Activated CD4-positive, alpha-beta T cell treated with anti-CD3 and anti-CD28 coated beads, Interleukin-2, amount 10 ng/mL, durations not matched to agents 24 days and 14 days (primary cell): ENCODE measurements at places on chromosomes 3 and 15. TPM values are rescaled to one million over a fixed set of nuclear protein-coding genes. Genes with fewer than 3 reads are reported as not detected.

GRCh38 chr3:99747915-99748314 is 69.7 kb upstream of the CMSS1 start:
- DNase-seq: no peak
- H3K27me3 ChIP-seq: peaks cover 4% of the 10 kb centered on the region

DNA sequence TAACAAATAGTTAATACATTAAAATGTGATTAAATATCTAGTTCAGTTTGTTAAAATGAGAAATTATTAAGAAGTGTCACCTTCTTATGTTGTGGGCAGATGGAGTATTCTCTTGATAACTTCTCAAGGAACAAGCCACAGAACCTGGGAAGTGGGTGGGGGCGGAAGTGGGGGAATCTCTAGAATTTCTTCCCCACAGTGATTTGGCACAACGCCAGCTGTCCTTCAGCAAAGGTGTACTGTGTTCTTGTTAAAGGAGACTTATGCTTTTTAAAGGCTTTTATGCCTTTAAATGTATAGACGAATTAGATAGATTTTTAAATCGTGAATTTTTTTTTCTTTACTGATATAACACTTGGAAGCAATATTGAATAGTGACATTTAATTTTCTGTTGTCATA is 42.4 kb downstream of the SEC22A start:
- H3K36me3 ChIP-seq: peaks cover 46% of the 10 kb centered on the region
- DNase-seq: peak; percentile 63
- H3K27ac ChIP-seq: no peak overlapping the region

GRCh38 chr15:45641999-45642932 is 7.4 kb downstream of the SQOR start:
- no peaks in the 10 kb centered on the region for H3K27me3 ChIP-seq
- peaks cover 54% of the 10 kb centered on the region for H3K36me3 ChIP-seq
- DNase-seq: no peak
- H3K27ac ChIP-seq: no peak overlapping the region
- H3K4me1 ChIP-seq: peaks cover 77% of the 10 kb centered on the region

DNA sequence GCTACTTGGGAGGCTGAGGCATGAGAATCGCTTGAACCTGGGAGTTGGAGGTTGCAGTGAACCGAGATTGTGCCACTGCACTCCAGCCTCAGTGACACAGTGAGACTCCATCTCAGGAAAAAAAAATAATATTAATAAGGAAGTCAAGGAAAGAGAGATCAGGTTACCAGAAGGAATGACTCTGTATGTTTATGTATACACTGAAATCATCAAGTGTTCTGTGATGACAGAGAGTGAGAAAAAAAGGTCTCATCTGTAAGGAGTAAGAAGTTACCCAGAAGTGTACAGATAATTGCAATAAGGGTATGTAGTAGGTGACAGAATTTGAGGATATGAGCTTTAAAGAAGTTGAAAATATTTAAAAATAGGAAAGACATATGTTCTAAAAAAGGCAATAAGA is 4.3 kb upstream of the CCDC50 start:
- no peaks in the 10 kb centered on the region for H3K36me3 ChIP-seq
- H3K4me1 ChIP-seq: peaks cover 6% of the 10 kb centered on the region
- no peak for DNase-seq
- no peak overlapping the region for H3K4me3 ChIP-seq
- H3K27me3 ChIP-seq: peaks cover 8% of the 10 kb centered on the region

GRCh38 chr15:90407871-90408317 is 19.9 kb downstream of the IQGAP1 start:
- H3K4me1 ChIP-seq: peaks cover 60% of the 10 kb centered on the region
- peaks cover 32% of the 10 kb centered on the region for H3K36me3 ChIP-seq
- H3K4me3 ChIP-seq: peak overlapping the region; percentile 22
- H3K27me3 ChIP-seq: no peaks in the 10 kb centered on the region

- no peak overlapping the region for H3K4me3 ChIP-seq
- DNase-seq: peak; percentile 63
- peaks cover 7% of the 10 kb centered on the region for H3K4me1 ChIP-seq
- H3K27me3 ChIP-seq: no peaks in the 10 kb centered on the region
Observed at GRCh38 chr15:98881526-98882520, 125.8 kb downstream of the PGPEP1L start.

DNA sequence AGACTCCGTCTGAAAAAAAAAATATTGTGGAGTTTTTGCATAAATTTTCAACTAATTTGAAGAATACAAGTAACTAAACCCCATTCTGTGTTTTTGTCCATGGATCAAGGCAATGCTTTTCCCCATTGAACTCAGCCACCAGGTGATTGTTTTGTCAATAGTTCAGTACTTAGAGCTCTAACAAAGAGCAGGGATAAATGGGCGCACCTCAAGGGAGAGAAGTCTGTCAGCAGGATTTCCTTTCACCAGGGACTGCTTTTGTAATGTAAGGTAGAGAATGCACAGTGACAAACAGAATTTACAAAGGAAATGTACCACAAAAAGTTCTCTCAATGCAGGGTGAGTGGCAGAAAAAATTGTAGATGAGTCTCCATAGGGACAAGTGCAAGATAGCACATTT is 10.8 kb upstream of the ATP13A5 start:
- H3K4me3 ChIP-seq: no peak overlapping the region
- H3K4me1 ChIP-seq: no peaks in the 10 kb centered on the region
- no peak for DNase-seq
- no peak overlapping the region for H3K27ac ChIP-seq

GRCh38 chr15:87680208-87680607 is 576.3 kb downstream of the NTRK3 start:
- no peak overlapping the region for H3K4me3 ChIP-seq
- H3K4me1 ChIP-seq: peaks cover 3% of the 10 kb centered on the region
- no peak for DNase-seq
- H3K27me3 ChIP-seq: no peaks in the 10 kb centered on the region
- no peaks in the 10 kb centered on the region for H3K36me3 ChIP-seq
- H3K27ac ChIP-seq: no peak overlapping the region

DNA sequence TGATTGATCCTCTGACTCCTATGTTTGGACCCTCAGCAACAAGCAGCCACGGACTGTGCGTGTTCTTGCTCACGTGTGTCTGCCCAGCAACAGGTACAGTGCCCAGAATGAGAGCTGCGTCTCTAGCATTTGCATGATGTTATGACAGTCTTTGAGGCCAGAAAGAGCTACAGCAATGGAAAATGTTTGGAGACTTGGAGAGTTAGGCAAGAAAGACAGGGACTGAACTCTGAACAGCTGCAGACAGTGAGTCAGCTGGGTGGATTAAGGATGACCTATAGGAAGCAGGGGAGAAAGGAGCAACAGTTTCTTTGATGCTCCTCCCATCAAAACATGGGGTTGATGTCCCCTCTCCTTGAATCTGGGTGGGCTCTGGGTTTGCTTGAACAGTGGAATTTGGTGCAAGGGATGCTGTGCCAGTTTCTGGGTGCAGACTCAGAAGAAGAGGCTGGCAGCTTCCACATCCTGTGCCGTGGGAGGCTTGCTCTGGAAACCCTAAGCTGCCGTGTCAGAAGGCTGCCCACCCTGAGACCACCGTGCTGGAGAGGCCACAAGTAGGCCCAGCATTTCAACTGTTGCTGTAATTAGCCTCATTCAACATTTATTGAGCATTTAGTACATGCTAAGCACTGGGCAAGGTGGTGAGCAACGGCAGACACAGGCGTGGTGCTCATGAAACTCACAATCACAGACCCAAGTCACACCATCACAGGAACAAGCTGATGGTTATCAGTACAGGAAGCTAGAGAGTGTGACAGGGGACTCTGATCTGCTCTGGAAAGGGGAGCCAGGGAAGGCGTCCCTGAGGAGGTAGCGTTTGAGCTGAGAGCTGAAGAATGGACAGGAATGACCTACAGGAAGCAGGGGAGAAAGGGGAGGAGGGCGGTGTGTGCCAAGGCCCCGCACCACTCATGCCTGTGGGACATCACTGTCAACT is 21.7 kb downstream of the CCR9 start:
- no peak overlapping the region for H3K27ac ChIP-seq
- H3K4me3 ChIP-seq: peak overlapping the region; percentile 20
- peaks cover 22% of the 10 kb centered on the region for H3K36me3 ChIP-seq
- peaks cover 24% of the 10 kb centered on the region for H3K4me1 ChIP-seq

DNA sequence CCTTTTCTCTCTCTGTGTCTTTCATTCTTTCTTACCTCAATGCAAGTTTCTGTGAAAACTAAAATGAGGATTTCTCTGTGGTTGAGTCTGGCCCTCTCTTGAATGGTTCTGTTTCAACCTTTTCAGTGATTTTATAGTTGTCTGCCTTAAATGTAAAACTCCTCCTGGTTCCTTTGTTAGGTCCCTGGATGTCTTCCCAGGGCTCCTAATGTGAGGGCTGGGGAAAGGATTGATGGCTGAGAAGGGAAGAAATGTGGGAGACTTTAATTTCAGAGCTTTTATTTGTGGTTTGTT is 90.6 kb upstream of the GRM7 start:
- no peaks in the 10 kb centered on the region for H3K36me3 ChIP-seq
- H3K27ac ChIP-seq: no peak overlapping the region
- no peak overlapping the region for H3K4me3 ChIP-seq
- no peaks in the 10 kb centered on the region for H3K4me1 ChIP-seq

GRCh38 chr3:129310111-129311011 is 31.7 kb downstream of the HMCES start:
- H3K36me3 ChIP-seq: peaks cover 14% of the 10 kb centered on the region
- H3K4me3 ChIP-seq: no peak overlapping the region
- no peaks in the 10 kb centered on the region for H3K27me3 ChIP-seq
- DNase-seq: no peak

- H3K4me1 ChIP-seq: peaks cover 7% of the 10 kb centered on the region
- H3K27me3 ChIP-seq: no peaks in the 10 kb centered on the region
- H3K36me3 ChIP-seq: no peaks in the 10 kb centered on the region
- no peak for DNase-seq
- no peak overlapping the region for H3K27ac ChIP-seq
- no peak overlapping the region for H3K4me3 ChIP-seq
Observed at GRCh38 chr3:59251869-59252268, 202.0 kb upstream of the CFAP20DC start.

GRCh38 chr3:196603683-196604082 is 35.2 kb downstream of the FBXO45 start:
- H3K4me3 ChIP-seq: no peak overlapping the region
- no peak overlapping the region for H3K27ac ChIP-seq
- no peak for DNase-seq

DNA sequence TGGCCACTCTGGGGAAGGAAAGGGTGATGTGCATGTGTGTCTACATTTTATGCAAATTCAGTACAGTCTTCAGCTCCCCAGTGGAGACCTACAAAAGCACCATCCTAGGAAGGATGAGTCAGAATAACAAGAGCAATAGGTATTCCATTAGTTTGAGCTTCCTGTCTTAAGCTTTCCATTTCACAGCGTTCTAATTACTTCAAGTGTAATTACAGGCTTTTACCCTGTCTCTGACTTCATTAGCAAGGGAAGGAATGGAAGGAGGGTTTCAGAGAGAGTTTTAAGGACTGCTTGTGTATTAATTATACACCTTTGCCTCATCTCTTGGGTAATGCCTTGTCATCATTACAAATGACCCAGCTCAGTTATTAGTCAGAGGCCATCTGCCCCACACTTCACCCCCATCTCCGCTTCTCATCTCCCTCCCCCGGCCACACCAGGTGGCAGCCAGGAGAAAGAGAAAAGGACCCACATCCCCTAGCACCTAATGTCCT is 202.8 kb upstream of the MRPL3 start:
- H3K4me3 ChIP-seq: no peak overlapping the region
- no peak for DNase-seq
- H3K27ac ChIP-seq: no peak overlapping the region
- no peaks in the 10 kb centered on the region for H3K4me1 ChIP-seq

DNA sequence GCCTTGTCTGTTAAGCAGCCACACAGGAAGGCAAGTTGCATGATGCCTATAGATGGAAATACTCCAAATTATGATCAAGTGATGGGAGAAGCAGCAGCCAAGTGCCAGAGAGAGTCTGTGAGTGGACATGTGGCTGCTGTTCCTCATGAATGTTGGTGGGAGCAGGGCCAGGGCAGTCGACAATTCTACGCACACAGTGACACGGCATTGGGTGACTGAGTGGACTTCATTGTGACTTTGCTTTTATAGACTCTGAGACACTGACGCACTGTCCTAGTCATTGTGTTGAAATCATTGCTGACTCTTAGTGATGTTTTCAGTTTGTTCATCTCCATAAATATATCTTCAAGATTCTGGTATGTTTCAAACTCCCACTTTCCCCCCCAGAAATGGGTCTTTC is 246.3 kb upstream of the SEMA6D start:
- DNase-seq: no peak
- H3K27ac ChIP-seq: no peak overlapping the region
- peaks cover 1% of the 10 kb centered on the region for H3K4me1 ChIP-seq
- no peaks in the 10 kb centered on the region for H3K36me3 ChIP-seq

DNA sequence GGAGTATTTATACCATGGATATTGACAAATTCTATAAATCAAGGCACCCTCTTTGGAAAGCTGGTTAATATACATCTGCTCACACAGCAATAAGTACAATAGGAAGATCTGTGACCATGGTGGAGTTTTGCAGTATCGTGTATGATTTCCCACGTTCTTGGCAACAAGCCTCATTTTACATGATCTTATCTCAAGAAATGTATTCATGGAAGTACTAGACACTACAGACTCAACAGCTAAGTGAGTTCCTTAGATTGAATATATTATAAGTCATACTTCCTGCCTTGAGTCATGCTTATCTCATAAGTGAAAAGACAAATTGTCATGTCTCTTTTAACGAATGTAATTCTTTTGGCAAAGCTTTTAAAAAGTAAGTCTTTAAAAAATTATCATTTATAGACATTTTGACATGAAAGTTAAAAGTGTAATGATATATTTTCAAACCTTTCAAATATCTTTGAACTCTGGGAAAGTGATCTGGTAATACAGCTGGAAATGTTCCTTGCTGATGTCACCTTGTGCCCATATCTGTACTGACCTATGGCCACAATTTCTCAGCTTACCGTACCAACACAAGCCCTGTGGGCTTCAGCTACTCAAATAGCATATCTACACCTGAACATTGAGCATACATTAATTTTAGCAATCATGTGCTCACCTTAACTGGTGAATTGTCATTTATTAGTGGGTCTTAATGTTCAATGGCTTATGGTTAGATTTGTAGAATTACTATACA is 130.3 kb upstream of the TMC3 start:
- no peaks in the 10 kb centered on the region for H3K36me3 ChIP-seq
- H3K27ac ChIP-seq: no peak overlapping the region
- no peak for DNase-seq

- no peak overlapping the region for H3K27ac ChIP-seq
- DNase-seq: no peak
- H3K36me3 ChIP-seq: no peaks in the 10 kb centered on the region
Observed at GRCh38 chr3:131306242-131306641, 75.3 kb upstream of the NUDT16 start.

- H3K27ac ChIP-seq: no peak overlapping the region
- no peaks in the 10 kb centered on the region for H3K27me3 ChIP-seq
- no peaks in the 10 kb centered on the region for H3K36me3 ChIP-seq
- H3K4me1 ChIP-seq: peaks cover 7% of the 10 kb centered on the region
Observed at GRCh38 chr3:31710123-31710803, 177.5 kb downstream of the STT3B start.

The OR5K2 gene
- total RNA-seq: not detected in 2 replicates

The CPEB1 gene
- total RNA-seq: 0.12 TPM in 1 of 2 replicates, not detected in the other

The PLCB2 gene
- total RNA-seq: 82.7 and 95.7 TPM in 2 replicates

The TERC gene
- 8.9 TPM in 1 of 2 replicates, not detected in the other for total RNA-seq
